Foreskin melanocyte (primary cell): ENCODE measurements at places on chromosomes 1 and 21.

DNA sequence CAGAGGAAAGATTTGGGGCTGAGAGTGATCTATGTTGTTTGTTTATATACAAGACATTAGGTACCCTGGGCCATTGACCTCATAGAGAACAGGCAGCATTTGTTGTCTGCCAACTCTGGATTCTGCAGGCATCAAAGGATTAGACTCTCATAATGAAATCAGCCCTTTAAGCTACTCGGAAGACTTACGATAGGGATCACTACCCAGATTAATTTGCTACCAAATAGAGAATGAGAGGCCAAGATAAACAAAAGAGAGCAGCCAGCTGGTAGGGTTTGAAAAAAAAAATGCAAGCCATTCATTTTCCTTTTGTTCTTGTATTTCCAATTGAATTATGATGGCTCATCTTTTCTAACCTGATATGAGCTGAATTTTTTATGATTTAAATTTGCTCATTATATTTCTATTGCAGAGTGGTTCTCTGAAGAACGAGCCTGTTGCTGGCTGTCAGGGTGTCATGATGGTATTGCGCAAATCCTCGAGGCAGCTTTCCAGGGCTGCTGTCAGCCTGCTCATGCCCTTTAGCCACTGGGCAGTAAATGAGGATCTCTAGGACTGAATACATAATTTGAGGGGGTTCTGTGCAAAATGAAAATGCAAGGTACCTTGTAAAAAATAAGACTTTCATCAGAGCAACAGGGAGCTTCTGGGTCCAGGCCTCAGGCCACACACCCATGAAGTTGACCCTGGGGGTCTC is 116.4 kb upstream of the KCNJ15 start:
- no peak for DNase-seq

GRCh38 chr1:226097866-226098625 is 35.5 kb downstream of the H3-3A start:
- DNase-seq, result no peak

GRCh38 chr21:45309069-45309986 is 21.6 kb upstream of the POFUT2 start:
- DNase-seq, result peak; percentile 63

GRCh38 chr21:42690586-42690985 is 37.2 kb downstream of the PDE9A start:
- DNase-seq, result no peak

GRCh38 chr1:31153423-31153822 is 86.3 kb downstream of the NKAIN1 start:
- DNase-seq, result no peak

GRCh38 chr1:203076031-203076511 is 9.7 kb downstream of the MYOG start:
- DNase-seq, result no peak

- DNase-seq, result no peak
Measured at GRCh38 chr21:32698971-32699693, 28.7 kb downstream of the SYNJ1 start.

DNA sequence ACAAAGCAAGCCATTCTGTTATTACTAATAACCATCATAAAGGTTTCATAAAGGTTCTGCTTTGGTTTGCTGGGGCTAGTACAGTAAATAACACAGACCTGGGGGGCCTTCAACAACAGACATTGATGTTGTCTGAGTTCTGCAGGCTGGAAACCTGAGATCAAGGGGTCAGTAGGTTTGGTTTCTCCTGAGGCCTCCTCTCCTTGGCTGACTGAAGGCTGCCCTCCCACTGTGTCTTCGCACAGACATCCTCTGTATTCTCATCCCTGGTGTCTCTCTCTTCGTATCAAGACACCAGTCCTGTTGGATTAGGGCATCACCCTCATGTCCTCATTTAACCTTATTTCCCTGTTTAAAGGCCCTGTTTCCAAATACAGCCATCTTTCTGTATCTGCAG is 37.3 kb downstream of the HUNK start:
- DNase-seq, result no peak

DNA sequence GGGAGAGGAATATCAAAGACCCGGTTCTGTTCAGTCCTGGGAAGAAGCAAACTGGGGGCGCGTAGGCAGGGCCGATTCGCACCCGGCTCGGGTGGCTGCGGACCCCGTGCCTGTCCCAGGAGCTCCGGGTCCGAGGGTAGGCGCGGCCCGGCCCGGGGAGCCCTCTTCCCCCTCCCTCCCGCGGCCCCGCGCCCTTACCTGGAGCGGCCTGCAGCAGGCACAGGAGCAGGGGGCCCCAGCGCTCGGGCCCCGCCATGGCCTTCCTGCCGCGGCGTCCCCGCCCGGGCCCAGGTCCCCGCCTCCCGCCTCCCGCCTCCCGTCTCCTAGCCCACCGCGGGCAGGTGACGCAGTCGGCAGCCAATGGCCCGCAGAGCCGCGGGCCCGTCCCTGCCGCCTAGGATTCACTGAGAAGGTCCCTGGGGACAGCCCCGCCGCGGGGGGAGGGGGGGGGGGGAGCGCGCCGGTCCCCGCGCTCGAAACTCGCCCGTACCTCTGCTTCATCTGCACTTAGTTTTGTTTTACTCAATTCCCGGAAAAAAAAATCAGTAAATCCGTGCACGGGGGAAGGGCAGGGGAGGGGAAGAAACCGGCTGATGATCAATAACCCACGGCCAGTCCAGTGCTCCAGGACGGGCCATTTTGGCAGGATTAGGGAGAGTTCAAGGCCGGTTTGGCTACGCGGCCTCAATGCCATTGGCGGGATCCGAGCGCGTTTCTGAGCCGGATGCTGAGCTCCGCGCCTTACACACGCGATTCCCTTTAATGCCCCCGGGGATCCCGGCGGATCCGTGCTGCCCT is at the start of gene IFNLR1:
Gene IFNLR1 (minus strand): TSS at position 297 of the 798 bp plus-strand sequence. CDS start 41 bp downstream, at position 256.
- DNase-seq, result peak; percentile 41

GRCh38 chr21:38166173-38166535 is 90.6 kb upstream of the KCNJ15 start:
- no peak for DNase-seq

- DNase-seq, result peak; percentile 58
Measured at GRCh38 chr1:234553240-234554188, 56.5 kb downstream of the IRF2BP2 start.

DNA sequence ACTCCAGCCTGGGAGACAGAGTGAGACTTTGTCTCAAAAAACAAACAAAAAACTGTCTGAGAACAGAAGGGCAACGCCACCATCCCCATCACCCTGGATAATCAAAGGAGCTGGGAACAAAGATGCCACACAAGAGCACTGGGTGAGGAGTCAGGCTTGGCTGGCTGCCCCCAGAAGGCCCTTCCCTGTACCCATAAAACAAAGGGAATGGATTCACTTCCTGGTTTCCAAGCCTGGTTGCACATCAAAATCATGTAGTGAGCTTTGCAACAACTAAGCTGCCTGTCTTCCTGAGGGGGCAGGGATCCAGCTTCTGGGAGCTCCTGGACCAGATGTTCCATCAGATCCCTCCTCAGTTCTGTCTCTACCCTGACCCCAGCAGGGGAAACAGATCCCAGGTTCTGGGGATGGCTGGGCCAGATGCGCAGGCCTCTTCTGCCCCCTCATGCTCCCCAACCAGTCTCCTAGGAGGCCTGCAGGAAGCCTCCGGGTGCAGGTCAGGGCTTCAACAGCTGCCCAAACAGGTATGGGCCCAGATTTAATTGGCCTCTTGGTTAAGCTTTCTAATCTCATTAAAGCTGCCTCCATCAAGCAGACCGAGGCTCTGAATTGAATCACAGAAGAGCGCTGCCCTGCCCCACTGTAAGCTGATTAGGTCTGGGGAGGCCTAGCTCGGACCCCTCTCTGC is 97.8 kb downstream of the MRPL37 start:
- peak; percentile 75 for DNase-seq

DNA sequence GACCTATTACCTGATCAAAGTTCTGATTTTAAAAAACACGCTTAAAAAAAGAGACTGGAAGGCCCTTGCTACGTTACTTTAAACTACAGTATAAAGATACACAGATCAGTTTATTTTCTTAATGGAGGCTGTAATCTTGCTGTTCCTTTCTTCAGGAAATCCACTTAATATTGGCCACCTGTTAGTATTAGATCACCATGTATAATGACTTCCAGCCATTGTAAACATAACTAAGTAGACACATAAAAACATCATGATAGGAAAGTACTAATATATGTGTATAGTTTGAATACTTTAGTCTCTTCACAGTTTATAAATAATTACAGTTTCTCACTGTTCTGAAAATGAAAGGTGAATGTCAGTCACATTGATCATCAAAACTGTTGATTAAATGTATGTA is 68.6 kb downstream of the ADGRL2 start:
- DNase-seq, result no peak

GRCh38 chr1:53316766-53317581 is 10.9 kb downstream of the LRP8 start:
- DNase-seq, result no peak

GRCh38 chr1:241181471-241181870 is 175.5 kb downstream of the RGS7 start:
- DNase-seq, result peak; percentile 18

- no peak for DNase-seq
Measured at GRCh38 chr1:205703072-205703471, 22.8 kb upstream of the SLC45A3 start.

GRCh38 chr1:178048426-178048825 is 45.5 kb upstream of the RASAL2 start:
- peak; percentile 74 for DNase-seq

DNA sequence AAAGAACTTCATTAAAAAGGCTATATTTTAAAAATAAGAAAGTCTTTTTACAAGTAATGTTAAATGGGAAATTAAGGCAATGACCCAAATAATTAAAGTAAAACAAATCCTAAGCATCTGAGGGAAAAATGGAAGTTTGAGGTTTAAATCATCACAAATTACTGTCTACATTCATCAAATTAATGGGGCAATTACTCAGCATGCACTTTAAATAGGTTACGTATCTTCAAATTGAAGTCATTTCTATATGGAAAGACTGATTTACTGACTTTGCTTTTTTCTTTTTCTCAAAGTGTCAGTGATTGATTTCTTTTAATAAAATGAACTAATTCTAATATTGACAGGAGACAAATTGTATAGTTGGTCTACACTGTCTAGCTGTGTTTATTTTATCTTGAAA is 1452.3 kb downstream of the NCAM2 start:
- no peak for DNase-seq

DNA sequence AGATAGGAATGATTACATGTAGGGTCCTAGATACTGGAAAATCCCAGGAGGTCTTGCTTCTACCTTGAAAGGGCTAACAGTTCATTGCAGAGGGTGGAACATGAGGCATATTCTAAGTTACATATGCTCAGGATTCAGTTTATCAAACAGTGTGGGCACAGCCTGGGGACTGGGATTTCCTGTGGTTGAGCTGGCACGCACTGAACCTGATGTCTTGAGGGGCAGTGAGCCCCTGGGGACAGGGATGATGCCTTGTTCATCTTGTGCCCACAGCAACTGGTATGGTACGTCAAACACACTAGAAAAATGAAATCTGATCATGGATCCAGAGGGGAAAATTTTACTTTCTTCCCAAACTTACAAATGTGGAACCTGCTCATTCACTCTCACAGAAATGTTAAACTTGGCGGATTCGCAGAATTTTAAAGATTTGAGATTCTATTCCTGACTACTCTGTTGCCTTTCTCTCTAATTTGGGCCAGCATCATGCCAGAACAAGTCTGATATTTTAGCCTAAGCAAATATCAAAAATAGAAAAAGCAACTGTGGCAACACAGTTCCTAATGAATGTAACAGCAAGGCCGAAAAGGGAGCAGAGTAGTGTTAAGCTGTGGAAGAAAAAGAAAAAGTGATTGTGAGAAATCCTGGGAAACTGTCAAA is 68.2 kb upstream of the COL24A1 start:
- DNase-seq, result no peak
